Type B pancreatic cell (in vitro differentiated cells): ENCODE measurements at places on chromosomes 6 and 20. TPM values are rescaled to one million over a fixed set of nuclear protein-coding genes. Genes with fewer than 3 reads are reported as not detected.

The MRS2 gene
- total RNA-seq, result 32.1 and 43.2 TPM in 2 replicates

The KCNK5 gene
- 7.6 and 10.1 TPM in 2 replicates for total RNA-seq

The DEFB132 gene
- total RNA-seq, result not detected in 2 replicates

DNA sequence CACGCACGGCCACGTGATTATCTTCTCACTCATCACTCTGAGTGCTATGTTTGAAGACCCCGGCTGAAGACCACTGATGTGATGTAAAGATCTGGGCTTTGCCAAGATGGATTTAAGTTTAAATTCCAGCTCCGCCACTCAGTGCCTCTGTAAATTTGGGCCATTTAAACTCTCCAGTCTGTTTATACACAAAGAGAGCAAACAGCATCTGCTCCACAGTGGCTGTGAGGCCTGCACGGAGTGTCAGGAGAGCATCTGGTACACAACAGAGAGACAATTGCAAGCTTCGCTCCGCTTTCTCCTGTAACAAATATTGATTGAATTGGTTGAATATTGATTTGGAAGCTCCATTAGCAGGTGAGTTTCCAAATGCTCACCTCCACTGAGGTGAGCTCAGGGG, 80.5 kb upstream of the FRMD1 start:
- H3K4me1 ChIP-seq, result peaks cover 64% of the 10 kb centered on the region
- peaks cover 6% of the 10 kb centered on the region for H3K27me3 ChIP-seq
- no peak overlapping the region for H3K4me3 ChIP-seq

DNA sequence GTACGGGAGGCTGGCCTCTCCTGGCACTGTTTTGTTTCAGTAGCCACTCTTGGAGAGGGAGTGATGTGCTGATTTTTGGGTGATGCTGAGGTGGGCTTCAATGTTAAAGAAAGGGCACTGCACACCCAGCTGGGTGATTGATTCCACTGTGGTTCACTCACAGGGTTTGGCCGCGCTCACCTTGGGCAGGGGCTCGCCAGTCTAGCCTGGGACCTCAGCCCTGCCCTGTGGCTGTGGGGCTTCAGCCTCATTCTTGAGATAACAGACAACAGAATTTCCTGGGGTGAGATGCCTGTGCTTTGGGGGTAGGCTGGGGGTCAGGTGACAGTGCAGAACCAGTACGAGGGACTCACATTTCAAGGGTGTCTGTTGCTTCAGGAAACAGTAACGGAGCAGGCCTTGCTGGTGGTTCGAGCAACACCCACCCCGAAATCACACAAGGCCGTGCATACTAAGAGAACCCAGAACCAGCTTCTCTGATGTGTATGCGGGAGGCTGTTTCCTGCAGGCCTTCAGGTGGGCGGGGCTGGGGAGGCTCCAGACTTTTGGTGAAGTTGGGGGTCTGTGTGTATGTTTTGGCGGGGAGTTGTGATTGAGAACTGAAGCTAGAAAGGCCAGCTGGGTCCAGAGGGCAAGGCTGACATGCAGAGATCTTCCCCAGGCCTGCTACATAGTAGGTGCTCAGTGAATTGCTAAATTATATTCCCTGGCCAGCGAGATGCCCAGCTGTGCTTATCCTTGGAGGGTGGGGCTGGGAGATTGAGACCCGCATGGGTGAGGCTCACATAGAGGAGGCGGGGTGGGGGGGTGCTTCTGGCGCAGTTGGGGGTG, 154.2 kb upstream of the RNF24 start:
- no peak overlapping the region for H3K27ac ChIP-seq
- no peak for DNase-seq

DNA sequence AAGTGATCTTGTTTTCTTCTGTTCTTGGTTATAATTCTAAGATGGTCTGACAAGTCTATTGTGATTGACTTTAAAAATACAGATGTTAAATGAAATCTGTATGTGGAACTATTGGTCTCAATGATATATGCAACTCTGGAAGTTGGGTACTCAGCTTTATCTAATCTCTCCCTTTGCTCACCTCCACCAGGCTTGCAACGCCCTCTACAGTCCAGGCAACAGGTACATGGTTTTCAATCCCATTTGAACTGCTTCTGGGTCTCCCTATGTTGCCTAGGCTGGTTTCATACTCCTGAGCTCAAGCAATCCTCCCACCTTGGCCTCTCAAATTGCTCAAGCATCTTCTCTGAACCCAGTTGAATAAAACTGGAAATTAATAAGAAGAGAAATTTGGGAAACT, 25.6 kb upstream of the HLA-DQB1 start:
- H3K27ac ChIP-seq, result no peak overlapping the region
- H3K4me1 ChIP-seq, result no peaks in the 10 kb centered on the region
- peaks cover 22% of the 10 kb centered on the region for H3K27me3 ChIP-seq
- no peak overlapping the region for H3K4me3 ChIP-seq

GRCh38 chr6:163414117-163414945, at the start of gene QKI:
QKI (plus strand) TSS chr6:163414718; CDS start chr6:163415194, 476 bp downstream.
- H3K4me3 ChIP-seq, result peak within 1 kb of the TSS; percentile 92
- peaks cover 30% of the 10 kb centered on the region for H3K4me1 ChIP-seq
- peak within 1 kb of the TSS; percentile 83 for H3K27ac ChIP-seq
- no peaks in the 10 kb centered on the region for H3K36me3 ChIP-seq
- no peaks in the 10 kb centered on the region for H3K27me3 ChIP-seq

- DNase-seq, result no peak
- H3K36me3 ChIP-seq, result peaks cover 10% of the 10 kb centered on the region
- no peaks in the 10 kb centered on the region for H3K27me3 ChIP-seq
- H3K27ac ChIP-seq, result no peak overlapping the region
Measured at GRCh38 chr6:19472850-19473249, 364.3 kb upstream of the ID4 start.

DNA sequence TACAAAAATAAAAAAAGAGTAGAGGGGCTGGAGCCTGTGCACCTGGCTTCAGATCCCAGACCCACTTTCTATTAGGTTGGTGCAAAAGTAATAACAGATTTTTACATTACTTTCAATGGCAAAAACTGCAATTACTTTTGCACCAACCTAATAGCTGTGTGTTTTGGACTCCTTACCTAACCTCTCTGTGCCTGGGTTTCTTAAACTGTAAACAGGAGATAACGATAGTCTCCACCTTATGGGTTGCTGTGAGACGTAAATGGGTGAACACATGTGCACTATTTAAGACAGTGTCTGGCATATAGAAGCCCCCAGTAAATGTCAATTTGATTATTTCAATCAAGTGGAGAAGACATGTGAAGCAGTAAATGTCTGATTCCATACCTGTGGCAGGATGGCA, 89.7 kb downstream of the TFAP2C start:
- H3K27me3 ChIP-seq, result peaks cover 4% of the 10 kb centered on the region
- H3K4me1 ChIP-seq, result no peaks in the 10 kb centered on the region
- H3K4me3 ChIP-seq, result no peak overlapping the region
- DNase-seq, result no peak
- no peaks in the 10 kb centered on the region for H3K36me3 ChIP-seq

GRCh38 chr20:43840382-43841070, 74.1 kb upstream of the TOX2 start:
- H3K36me3 ChIP-seq, result no peaks in the 10 kb centered on the region
- no peak overlapping the region for H3K4me3 ChIP-seq
- H3K4me1 ChIP-seq, result peaks cover 5% of the 10 kb centered on the region

DNA sequence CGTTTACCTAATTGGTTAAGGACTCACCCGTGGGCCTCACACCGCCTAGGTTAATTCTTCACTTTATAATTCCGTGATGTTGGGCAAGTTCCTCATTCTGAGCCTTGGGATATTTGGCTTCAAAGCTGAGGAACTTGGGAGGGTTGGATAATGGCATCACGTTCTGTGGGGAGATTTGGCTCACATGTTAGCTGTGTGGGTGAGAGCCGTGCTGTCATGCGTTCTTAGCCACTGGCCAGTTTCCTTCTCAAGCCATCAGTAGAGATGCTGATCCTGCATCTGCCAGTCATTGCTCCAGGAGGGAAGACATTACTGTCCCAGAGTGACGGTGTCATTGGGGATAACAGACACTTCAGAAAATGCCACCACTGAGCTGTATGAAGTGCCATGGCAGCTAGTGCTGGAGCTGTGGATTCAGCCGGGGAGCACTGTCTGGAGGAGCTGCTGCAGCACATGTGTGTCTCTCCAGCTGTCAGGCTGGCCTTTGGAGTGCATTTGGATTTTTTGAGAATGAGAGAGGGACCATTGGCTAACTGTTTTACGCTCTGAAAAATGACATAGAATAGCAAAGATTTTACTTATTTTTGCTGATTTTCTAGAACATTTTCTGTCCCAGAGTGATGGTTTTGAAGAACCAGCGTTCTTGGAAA, 16.5 kb downstream of the IGF2R start:
- no peak overlapping the region for H3K4me3 ChIP-seq
- no peaks in the 10 kb centered on the region for H3K27me3 ChIP-seq
- peak overlapping the region; percentile 39 for H3K27ac ChIP-seq
- peaks cover 35% of the 10 kb centered on the region for H3K4me1 ChIP-seq
- no peaks in the 10 kb centered on the region for H3K36me3 ChIP-seq
- no peak for DNase-seq

GRCh38 chr20:59774921-59775686, 158.3 kb downstream of the SYCP2 start:
- DNase-seq, result peak; percentile 55
- H3K4me3 ChIP-seq, result no peak overlapping the region
- no peak overlapping the region for H3K27ac ChIP-seq
- H3K4me1 ChIP-seq, result no peaks in the 10 kb centered on the region
- peaks cover 35% of the 10 kb centered on the region for H3K27me3 ChIP-seq
- H3K36me3 ChIP-seq, result no peaks in the 10 kb centered on the region

DNA sequence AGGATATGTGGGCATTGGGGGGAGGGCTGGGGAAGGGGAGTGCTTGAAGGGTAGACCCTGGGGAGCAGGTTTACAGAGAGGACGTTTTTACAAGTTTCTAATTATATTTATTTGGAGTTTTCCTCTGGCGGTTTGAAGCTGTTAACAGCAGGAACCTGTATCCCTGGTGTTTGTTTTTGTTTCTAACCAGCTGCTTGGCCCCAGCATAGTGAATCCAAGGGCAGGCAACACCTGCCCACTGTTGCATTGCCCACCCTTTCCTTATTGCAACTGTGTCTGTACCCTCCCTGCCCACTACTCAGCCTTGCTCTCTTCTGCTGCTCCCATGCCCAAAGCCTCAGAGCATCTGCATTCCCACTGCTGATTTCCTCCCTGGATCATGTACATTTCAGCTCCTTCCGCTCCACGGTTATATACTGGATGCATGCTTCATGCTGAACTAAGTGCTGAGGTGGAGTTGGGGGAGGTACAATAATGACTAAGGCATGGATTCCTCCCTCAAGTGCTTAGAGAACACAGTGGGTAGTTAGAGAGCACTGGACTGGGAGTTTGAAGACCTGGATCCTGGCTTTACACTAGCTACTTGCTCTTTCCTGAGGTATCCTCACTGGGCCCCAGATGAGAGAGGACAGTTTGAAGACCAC, 6.0 kb downstream of the SCUBE3 start:
- H3K36me3 ChIP-seq, result peaks cover 3% of the 10 kb centered on the region
- no peak overlapping the region for H3K4me3 ChIP-seq
- H3K27me3 ChIP-seq, result no peaks in the 10 kb centered on the region
- DNase-seq, result no peak

GRCh38 chr6:7087491-7087979, 20.2 kb upstream of the RREB1 start:
- peaks cover 15% of the 10 kb centered on the region for H3K4me1 ChIP-seq
- no peaks in the 10 kb centered on the region for H3K27me3 ChIP-seq

- no peak overlapping the region for H3K27ac ChIP-seq
- H3K27me3 ChIP-seq, result peaks cover 17% of the 10 kb centered on the region
- no peak for DNase-seq
- H3K36me3 ChIP-seq, result no peaks in the 10 kb centered on the region
- H3K4me3 ChIP-seq, result no peak overlapping the region
- peaks cover 6% of the 10 kb centered on the region for H3K4me1 ChIP-seq
Measured at GRCh38 chr6:47789553-47789952, 7.7 kb downstream of the OPN5 start.
